ENCODE measurements at places on chromosomes 11 and 22. TPM values are rescaled to one million over a fixed set of nuclear protein-coding genes. Genes with fewer than 3 reads are reported as not detected.

Gene OR5T2
- total RNA-seq = not detected

GRCh38 chr11:67406969-67407687 lies 3.2 kb downstream of the TBC1D10C start:
- DNase-seq = no peak

GRCh38 chr22:20001082-20001638 lies 15.5 kb downstream of the ARVCF start:
- no peak for DNase-seq

DNA sequence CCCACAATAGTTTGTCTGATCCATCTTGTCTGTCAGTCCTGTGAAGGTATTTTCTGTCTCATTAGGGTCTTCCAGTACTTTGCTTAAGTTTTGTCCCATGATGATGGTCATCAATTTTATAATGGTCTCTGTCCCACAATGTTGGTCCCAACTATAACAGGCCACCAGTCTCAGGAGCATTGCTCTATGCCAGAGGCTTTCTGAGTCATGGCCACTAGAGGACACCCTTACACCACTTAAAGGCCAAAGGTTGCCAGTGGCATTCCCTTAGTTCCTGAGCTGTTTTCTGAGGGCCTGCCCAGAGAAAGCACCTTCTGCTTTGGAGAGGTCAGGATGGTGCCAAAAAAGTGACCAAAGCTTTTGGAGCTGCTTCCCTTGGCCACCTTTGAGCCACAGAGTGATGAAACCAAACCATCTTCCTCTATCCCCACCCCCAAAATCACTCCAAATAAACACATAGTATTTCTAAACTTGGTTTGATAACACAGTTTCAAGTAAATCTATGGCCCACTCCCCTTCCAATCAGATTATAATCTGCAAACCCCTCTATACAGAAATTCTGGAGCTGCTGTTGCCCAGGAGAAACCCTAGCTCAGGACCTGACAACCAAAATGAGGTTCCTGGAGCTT lies 19.3 kb downstream of the EIF3F start:
- DNase-seq = peak; percentile 55

DNA sequence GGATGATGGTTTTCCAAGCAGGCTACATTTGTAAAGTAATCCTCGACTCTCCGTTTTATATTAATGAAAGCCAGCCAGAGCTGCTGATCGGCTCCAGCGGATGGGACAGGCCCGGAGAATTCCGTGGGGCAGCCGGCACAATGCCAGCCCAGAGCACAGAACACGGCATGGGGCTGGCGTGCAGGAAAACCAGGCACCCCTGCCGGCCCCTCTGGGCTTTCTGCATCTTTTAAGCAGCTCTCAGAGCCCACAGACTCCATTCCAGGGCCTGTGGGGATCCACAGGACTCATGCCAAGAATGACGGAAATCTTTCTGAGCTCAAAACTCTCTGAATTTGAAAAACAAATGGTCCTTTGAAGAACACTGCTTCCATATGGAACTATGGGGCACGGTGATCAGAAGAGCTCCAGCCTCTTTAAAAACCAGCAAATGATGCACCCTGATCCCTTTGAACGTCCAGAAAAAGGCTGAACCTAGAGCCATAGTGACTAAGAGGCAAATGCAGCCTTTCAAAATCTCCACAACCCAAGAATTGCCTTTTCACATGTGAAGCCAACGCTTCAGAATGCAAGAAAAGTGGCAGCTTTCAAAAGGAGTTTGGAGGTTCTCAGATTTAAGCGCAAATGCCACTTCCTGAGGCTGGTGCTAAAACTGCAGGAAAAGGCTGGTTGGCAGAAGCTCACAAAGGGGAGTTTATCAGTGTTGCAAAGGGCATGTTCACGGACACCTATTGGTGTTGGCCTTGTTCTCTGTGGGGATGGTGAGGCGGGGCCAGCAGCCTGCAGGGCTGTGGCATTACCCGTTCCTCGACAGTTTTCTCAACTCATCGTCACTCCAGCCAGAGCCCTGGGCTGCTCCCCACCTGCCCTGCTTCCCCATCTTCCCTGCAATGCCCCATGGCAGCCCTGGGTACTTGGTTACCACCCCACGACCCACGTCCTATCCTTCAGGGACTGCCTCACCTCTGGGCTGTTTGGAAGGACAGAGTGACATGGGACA lies 212.5 kb downstream of the CTTN start:
- no peak for DNase-seq

DNA sequence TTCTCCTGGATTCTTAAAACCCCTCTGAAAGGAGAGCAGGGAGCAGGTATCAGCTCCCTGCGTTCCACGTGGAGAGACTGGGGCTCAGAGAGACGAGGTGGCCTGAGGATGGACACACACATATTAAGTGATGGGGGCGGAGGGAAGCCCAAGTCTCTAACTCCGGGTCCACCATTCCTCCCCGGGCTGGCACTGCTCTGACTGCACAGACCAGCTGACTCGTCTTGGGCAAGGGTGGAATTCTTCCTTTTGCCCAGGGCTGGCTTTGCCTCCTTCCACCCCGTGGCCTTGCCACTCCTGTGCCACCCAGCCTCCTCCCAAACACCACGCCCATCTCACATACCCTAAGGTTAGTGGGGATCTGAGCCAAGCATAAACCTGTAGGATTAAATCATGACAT lies 65.0 kb downstream of the BUD13 start:
- no peak for DNase-seq

GRCh38 chr11:129451524-129451923 lies 75.9 kb downstream of the BARX2 start:
- DNase-seq = no peak

- DNase-seq = peak; percentile 54
Observed at GRCh38 chr11:59756845-59757244, 1.7 kb downstream of the STX3 start.

Gene LRRC55
- not detected for total RNA-seq

Gene MEI1
- total RNA-seq = not detected

Gene ADAMTS8
- total RNA-seq = 7.3 TPM

DNA sequence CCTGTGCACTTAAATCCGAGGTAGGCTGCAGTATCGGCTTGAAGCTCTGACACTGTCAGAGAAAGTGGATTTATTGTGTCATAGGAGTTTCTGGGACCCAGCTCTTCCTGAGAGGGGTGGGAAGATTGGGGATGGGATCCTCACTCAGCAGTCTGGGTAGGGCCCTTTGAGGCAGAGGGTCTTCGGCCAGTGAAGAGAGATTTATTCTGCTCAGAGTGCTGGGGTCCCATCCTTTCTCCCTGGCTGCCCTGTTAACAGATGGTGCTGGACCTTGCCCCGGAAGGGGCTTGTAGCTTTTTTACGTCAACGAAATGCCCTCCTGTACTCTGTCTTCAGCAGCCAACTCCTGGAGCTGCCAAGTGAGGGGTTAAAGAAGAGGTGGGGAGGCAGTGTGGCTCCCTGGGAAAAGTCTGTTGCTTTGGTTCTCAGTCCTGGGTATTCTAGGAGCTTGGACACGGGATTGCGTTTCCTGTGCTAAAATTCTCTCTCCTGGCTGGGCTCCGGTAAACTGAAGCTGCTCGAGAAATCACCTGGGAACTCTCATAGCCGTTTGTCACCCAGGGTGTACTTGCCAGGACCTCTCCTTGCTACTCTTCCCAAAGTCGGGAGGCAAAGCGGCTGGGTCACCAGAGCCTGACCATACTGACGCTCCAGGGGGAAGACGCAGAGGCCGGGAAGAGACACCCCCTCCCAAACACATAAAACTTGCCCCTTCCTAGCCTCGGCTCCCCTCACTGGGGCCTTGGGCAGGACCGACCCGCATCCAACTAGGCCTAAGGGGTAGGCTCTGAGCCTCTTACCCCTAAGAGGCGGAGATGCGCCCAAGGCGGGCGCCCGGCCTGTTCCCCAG lies 806 bp upstream of the SMDT1 start:
- DNase-seq = no peak

DNA sequence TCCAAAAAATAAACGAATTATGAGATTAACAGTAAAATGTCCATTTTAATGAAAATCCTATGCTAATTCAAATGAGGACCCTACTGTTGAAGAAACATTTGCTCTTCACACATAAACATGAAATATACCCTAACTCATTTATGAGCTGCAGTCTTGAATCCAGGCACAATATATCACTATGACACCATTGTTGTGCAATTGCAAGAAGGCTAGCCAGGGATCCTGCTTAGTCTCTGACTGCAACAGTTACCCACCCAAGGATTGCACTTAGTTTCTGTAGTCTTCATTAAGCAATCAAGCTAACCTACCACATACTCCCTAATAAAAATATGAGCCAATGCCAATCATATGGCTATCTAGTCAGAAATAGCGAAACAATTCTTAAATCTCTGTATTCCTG lies 981.0 kb upstream of the FAT3 start:
- DNase-seq = no peak

GRCh38 chr11:57551941-57552340 lies 14.5 kb downstream of the SMTNL1 start:
- no peak for DNase-seq

GRCh38 chr22:29647954-29648737 lies 44.7 kb downstream of the NF2 start:
- DNase-seq = no peak

DNA sequence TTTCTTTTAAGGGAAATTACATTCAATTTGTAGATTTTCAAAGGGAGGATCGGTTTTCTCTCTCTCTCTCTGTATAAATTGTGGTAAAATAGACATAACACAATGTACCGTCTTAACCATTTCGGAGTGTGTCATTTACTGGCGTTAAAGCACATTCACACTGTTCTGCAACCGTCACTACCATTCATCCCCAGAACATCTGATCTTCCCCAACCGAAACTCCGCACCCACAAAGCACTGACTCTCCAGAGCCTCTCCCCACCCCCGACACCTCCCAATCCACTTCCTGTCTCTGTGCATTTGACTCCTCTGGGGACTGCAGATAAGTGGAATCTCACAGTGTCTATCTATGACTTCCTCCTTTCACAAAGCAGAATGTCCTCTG lies 15.9 kb upstream of the GRAMD4 start:
- DNase-seq = no peak

GRCh38 chr22:27842669-27843431 lies 41.3 kb upstream of the MN1 start:
- no peak for DNase-seq

- DNase-seq = peak; percentile 84
Observed at GRCh38 chr22:36201630-36202319, at the start of gene APOL4. TSS of gene APOL4 (minus strand) at chr22:36201809. CDS start at chr22:36201734, 75 bp downstream.

DNA sequence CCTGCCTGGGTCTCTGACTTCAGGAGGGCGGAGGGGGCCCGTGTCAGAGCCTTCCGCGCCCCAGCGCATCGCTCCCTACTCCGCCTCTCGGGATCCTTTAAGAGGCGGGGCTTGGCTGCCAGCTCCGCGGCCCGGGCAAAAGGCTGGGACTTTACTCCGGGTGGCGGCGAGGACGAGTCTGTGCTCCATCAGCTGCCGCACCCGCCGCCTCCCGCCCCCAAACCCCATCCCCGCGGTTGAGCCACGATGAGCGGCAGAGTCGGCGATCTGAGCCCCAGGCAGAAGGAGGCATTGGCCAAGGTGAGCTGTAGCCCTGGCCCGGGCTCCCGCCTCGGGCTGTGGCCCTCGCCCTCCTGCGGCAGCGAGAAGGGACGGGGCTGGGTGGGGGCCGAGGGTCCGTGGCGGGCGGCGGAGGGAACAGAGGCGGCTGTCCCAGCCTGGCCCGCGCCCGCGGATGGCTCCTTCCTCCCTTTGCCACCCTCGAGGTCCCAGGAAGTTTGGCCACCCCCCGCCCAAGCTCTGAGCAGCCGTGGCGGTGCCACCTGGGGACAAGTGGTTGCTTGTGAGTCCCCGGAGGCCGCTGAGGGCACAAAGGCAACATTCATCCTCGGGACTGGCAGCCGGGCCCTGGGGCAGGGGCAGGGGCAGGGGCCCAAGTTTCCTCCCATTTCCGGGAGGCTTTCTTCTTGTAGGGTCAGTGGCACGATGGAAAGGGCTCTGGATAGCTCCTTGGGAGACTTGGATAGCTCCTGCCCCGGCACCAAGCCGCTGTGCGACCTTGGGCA lies at the start of gene SEC14L2:
SEC14L2 (plus strand) TSS at position 148 of the 785 bp plus-strand sequence; CDS start at position 247, 99 bp downstream.
- DNase-seq = peak; percentile 73

- DNase-seq = no peak
Observed at GRCh38 chr11:59724066-59724465, 10.4 kb upstream of the OR10V1 start.

Gene DDTL
- 3.4 TPM for total RNA-seq

Gene OAF
- 34.7 TPM for total RNA-seq

GRCh38 chr11:111815489-111815888 lies 49.3 kb upstream of the PPP2R1B start:
- DNase-seq = no peak

DNA sequence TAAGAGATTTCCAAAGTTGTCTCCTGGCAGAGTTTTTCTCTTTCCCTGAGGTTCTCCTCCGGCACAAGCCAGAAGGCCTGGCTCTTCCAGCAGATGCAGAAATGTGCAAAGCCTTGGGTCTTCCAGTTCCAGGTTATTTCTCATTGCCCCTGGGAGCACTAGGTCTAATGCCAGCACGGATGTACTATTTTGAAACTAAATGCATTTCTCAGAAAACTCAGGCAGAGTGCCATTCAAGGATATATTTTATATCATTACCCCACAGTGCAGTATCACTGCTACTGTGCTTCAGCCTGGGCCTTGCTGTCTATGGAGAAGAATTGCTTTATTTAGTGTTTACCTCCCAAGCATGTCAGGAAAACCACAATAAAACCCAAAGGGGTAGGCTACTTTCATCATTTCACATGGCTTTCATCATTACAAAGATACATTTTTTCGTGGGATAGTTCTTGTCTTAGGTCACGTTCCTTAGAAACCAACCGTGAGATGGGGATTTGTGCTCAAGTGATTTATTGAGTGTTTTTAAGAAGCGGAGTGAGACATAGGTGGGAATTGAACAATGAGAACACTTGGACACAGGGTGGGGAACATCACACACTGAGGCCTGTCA lies 22.4 kb upstream of the FZD4 start:
- no peak for DNase-seq

- DNase-seq = peak; percentile 99
Observed at GRCh38 chr11:62601372-62602140, at the start of gene MTA2. TSS of gene MTA2 (minus strand) at chr11:62601865. CDS start at chr11:62601450, 415 bp downstream.

Gene TRIM51
- total RNA-seq = not detected

Gene OTOG
- total RNA-seq = not detected

GRCh38 chr11:12377824-12378593 lies 638 bp downstream of the PARVA start:
- peak; percentile 73 for DNase-seq

DNA sequence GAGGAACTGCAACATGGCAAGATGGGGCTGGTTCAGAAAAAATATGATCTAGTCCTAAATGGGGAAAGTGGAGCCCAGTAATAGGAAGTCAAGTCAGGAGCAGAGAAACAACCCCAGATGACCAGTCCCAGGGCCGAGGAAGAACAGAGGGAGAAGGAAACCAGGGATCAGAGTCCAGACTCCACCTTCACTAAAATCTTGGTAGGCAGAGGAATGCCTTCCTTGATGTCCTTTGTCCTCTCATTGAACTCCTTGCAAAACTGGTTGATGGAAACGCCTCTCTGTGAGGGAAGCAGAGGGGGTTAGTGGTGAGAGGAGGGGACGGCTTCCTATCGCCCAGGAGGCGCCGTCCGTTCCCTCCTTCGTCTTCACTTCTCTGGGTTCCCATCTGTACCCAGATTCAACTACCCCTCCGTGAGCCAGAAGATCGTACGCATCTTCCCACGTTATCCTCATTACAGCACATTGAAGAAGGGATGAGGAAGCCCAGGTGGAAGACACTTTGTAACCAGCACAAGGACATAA lies 607 bp downstream of the MRPL11 start:
- DNase-seq = no peak

Measured in uterus (tissue), 4 donors.